Cerebellum (tissue), 4 donors: ENCODE measurements at places on chromosomes 5 and 9. TPM values are rescaled to one million over a fixed set of nuclear protein-coding genes. Genes with fewer than 3 reads are reported as not detected.

Gene C5orf58
- not detected for total RNA-seq

Gene ADCY2
- total RNA-seq, result 21.7 TPM

Gene SLC4A9
- total RNA-seq, result 0.45 TPM

Gene PCDHGC4
- 63.2 TPM for total RNA-seq

Gene FCHO2
- 49.9 TPM for total RNA-seq

Gene SPINK1
- not detected for total RNA-seq

Gene PCDHA1
- total RNA-seq, result 7.5 TPM

Gene CMYA5
- 3.2 TPM for total RNA-seq

Gene GPR107
- 35.6 TPM for total RNA-seq

Gene PCA3
- total RNA-seq, result 1.2 TPM

Gene GCNT1
- total RNA-seq, result 4.2 TPM

Gene ADAMTS12
- 7.6 TPM for total RNA-seq

Gene ENTPD8
- 0.09 TPM for total RNA-seq

Gene ACOT12
- total RNA-seq, result 2.4 TPM

Gene GABRB2
- 63.2 TPM for total RNA-seq
